ENCODE measurements at places on chromosomes 4 and X. TPM values are rescaled to one million over a fixed set of nuclear protein-coding genes. Genes with fewer than 3 reads are reported as not detected.

The DKK2 gene
- total RNA-seq: 1.6 TPM

The CT55 gene
- not detected for total RNA-seq

The JADE3 gene
- total RNA-seq: 12.8 TPM

DNA sequence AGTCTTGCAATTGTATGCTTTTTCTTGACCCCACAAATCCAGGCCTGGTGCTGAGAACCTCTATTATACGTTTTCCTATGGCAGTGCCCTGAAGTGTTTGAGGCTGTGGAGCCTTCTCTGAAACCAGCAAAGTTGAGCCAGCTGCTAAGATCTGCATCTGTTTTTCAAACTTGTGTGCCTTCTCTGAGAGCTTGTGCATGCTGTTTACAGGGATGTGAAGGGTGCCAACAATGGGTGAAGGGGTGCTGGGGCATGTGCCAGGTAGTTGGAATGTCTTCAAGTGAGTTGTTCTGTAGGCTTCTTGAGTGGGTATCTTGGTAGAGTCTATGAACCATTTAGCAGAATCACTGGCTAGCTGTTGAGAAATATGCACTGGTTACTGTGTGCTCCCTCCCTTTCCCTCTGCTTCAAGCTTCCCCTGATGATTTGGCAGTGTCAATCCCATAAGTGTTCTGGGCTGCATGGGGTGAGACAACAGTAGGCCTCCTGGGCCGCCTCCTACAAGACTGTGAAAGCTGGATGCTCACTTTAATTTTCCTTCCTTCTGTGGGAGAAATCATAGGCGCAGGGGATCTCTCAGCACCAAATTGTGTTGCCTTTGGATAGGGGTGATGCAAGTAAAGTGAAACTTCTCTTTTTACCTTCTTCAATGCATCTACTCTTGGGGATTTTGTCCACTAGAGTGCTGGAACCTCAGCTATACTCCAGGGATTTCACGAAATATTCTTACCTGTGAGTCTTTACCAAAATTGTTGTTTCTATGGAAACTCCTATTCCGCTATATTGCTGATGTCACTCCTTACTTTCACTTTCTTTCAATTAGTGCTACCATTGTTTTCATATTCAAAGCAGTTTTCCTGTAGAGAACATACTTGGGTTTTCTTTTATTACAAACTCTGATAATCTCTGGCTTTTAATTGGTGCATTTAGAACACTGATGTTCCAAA lies 30.0 kb downstream of the ITM2A start:
- H3K36me3 ChIP-seq: no peaks in the 10 kb centered on the region
- no peaks in the 10 kb centered on the region for H3K4me1 ChIP-seq
- DNase-seq: no peak

The BGN gene
- total RNA-seq: 11.0 TPM

The IKBKG gene
- total RNA-seq: 12.6 TPM

GRCh38 chrX:8027827-8028226 lies 100.6 kb upstream of the PNPLA4 start:
- no peaks in the 10 kb centered on the region for H3K27me3 ChIP-seq
- DNase-seq: no peak
- no peaks in the 10 kb centered on the region for H3K4me1 ChIP-seq
- no peak overlapping the region for H3K27ac ChIP-seq
- no peak overlapping the region for H3K4me3 ChIP-seq

Data from breast epithelium (tissue), 4 donors.